CD8-positive, alpha-beta memory T cell (primary cell): ENCODE measurements at places on chromosomes 3 and 15. TPM values are rescaled to one million over a fixed set of nuclear protein-coding genes. Genes with fewer than 3 reads are reported as not detected.

- no peak for DNase-seq
These were observed 583.9 kb downstream of the MCTP2 start for GRCh38 chr15:94815110-94815731.

DNA sequence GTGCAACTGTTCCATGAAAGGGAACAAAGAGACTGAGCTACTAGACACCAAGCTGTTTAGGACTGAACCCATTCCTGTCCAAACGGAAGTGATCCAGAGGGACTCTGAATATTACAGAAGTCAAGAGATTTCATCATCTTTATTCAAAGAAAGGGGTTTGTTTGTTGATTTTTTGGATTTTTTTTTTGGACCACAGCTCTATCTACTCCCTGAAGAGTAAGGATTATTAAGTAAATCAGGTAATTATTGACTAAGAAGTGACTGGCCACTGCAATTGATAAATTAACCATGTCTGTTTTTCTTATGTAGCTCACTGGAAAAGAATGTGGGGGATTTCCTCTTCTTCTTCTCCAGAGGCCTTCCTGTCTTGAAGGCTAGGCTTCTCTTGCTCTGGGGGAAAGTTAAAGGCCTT is 146.6 kb upstream of the TPM1 start:
- DNase-seq = no peak

GRCh38 chr3:170670504-170670903 is 84.6 kb upstream of the SLC7A14 start:
- no peak for DNase-seq

DNA sequence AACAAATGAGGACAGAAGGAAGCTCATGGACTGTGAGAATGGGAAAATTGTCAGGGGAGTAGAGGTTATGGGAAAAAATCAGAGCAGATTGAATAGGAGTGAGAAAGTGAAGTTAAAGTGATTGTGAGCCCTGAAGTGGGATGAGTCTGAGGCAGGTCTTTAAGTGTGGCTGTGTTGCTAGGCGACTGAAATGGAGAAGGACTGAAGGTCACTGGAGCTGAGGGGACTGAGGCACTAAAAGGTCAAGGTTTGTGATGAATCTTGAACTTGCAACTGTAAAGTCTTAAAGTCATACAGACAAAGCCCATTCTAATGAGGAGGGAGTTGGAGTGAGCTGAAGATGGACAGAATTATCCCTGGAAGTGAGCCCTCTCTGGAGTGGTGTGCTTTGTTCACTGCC is 518.9 kb downstream of the TUSC7 start:
- no peak for DNase-seq

DNA sequence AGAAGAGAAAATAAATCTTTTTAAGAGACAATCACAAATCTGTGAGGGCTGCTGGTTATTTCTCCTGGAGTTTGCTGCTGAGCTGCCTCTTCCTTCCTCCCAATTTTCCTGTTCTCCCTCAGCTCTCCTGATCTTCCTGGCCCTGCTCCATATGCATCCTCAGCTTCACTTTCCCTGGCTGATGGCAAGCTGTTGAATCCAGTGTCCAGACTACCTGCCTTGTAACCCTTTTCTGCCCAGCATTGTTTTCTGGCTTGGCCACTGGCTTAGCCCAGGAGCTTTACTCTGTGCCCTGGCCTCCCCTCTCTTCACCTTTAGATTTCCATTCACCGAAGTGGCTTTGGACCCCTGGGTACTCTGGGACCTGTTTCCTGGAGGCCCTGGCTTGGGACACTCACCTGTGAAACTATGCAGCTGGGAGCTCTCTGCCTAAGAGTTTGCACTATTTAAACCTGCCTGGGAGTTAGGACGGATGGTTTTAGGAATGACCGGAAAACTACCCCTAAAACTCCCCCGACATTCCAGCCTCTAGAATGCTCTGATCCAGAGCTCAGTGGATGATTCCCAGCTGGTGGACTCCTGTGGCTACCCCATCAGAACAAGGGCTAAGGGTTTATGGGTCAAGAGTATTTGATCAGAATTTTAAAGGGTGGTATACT is 90.0 kb downstream of the RBPMS2 start:
- DNase-seq = no peak

DNA sequence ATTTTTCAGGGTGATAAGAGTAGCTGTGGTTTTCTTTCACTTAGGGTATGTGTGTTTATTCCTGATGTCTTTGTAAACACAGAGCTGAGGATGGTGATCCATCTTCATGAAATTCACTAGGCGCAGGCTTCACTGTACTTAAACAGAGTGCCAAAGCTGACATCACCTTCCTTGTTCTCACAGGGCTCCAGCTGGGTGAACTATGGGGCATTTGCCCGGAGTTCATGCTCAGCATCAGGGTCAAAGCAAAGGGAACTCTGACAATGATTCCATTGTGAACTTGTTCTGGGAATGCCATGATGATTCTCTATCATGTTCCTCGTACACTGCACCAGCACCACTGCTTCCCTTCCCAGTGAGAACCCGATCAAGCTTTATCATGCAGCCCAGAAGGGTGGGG is 184.8 kb upstream of the P2RY1 start:
- no peak for DNase-seq

- no peak for DNase-seq
These were observed 33.0 kb downstream of the SLC12A6 start for GRCh38 chr15:34304613-34305012.

DNA sequence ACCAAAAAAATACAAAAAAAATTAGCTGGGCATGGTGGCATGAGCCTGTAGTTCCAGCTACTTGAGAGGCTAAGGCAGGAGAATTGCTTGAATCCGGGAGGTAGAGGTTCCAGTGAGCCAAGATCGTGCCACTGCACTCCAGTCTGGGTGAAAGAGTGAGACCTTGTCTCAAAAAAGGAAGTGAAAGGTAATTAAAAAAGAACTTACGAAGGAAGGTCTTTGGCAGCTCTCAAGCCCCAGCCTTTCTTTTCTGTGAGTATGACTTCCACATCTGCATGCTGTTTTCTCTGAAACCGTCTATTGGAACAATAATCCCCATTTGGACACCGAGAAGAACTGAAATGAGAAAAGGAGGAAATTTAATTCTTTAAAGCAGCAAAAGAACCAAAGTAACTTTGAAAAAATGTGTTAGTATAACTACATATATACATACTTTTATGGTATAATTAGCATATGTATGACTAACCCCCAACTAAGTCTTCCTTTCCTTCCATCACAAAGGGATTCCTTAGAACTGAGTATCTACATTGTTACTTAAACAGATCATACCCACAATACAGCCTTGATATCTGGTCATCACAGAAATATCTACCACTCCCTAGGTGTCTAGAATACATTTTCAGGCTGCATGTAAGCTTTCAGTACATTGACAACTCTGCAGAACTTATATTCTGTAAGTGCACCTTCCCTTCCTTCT is 50.1 kb downstream of the SETD2 start:
- no peak for DNase-seq

DNA sequence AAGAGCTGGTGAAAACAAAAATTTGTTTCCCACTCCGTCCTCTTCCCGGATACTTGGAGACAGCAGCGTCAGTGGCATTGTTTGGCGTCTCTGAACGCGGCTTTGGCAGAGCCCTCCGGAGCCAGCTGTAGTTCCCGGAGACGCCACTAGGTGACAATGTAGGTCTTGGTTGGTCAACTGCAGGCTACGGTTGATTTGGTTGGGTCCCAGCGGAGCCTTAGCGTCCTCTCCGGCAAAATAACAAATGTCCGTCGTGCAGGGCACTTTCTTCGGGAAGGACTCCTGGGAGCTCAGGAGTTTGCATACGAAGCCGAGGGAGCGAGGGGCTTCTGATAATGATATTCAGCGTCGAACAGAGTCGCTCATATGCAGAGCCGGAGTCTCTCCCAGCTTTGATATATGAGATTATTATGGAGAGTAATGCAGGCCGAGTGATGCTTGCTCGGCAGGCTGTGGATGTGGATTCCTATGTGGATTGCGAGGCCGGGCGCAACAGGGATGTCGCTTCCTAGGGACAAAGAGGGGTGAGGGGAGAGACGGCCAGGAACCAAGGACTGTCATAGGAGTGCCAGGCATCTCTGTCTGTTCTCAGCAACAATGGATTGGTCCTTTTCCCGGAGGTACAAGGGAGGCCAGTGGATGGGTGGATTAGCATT is 74.8 kb downstream of the IL20RB start:
- DNase-seq = peak; percentile 46

The TNFAIP8L3 gene
- total RNA-seq = 1.7 TPM

The CLEC3B gene
- not detected for total RNA-seq

The HOMER2 gene
- 14.1 TPM for total RNA-seq

The DLEC1 gene
- 1.3 TPM for total RNA-seq

The ATP8B4 gene
- 8.5 TPM for total RNA-seq
